T-cell (primary cell): ENCODE measurements at places on chromosomes 13 and 19. TPM values are rescaled to one million over a fixed set of nuclear protein-coding genes. Genes with fewer than 3 reads are reported as not detected.

- H3K27ac ChIP-seq, result no peak overlapping the region
- no peaks in the 10 kb centered on the region for H3K4me1 ChIP-seq
These were observed 37.3 kb downstream of the DNAJC3 start for GRCh38 chr13:95714142-95714832.

- H3K36me3 ChIP-seq, result peaks cover 12% of the 10 kb centered on the region
- no peak for DNase-seq
- H3K4me1 ChIP-seq, result no peaks in the 10 kb centered on the region
- H3K27ac ChIP-seq, result no peak overlapping the region
- no peaks in the 10 kb centered on the region for H3K27me3 ChIP-seq
These were observed 16.3 kb downstream of the DCUN1D2 start for GRCh38 chr13:113474179-113474578.

DNA sequence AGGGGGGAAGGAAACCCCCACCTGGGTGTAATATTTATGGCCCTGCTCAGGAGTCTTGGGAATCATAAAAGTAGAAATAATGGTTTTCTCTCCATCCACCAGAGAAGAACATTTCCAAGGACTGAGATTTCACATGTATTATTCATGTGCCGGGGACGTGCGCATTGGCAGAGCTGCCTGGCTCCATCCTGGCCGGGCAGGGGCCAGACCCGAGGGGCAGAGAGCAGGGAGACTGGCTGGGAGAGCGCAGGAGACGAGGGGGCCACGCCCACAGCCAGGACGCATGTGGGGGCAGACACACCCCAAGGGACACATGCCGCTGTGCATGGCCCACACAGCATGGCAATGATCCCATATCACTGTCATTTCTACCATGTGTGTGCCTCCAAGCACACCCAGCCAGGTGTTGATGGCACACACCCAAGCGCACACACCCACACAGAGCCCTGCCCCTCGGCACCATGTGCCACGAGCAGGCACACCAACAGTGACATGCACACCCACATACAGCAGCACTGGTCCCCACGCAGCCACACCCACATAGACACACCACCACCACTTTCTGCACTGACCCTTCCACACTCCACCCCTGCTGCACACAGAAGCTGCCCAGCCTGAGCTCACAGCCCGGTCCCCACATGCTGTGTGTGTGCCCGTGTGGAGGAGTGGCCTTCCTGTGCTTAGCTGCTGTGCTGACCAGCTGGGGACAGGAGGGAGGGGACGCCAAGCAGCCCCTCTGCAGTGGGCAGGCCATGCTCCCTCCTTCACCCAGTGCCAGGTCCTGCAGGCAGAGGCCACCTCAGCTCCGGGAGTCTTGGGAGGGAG is 39.3 kb downstream of the CEBPG start:
- no peaks in the 10 kb centered on the region for H3K27me3 ChIP-seq
- no peak overlapping the region for H3K27ac ChIP-seq
- no peak for DNase-seq
- H3K4me3 ChIP-seq, result no peak overlapping the region
- no peaks in the 10 kb centered on the region for H3K4me1 ChIP-seq
- no peaks in the 10 kb centered on the region for H3K36me3 ChIP-seq

DMPK gene
- 31.4 TPM for total RNA-seq

GRCh38 chr13:28531845-28532387 is 37.0 kb upstream of the FLT1 start:
- peak overlapping the region; percentile 54 for H3K4me3 ChIP-seq
- H3K36me3 ChIP-seq, result no peaks in the 10 kb centered on the region
- DNase-seq, result no peak
- H3K27ac ChIP-seq, result no peak overlapping the region
- H3K4me1 ChIP-seq, result peaks cover 17% of the 10 kb centered on the region

CEACAM7 gene
- not detected for total RNA-seq
